Thoracic aorta (tissue), 2 donors: ENCODE measurements at places on chromosomes 11 and 22. TPM values are rescaled to one million over a fixed set of nuclear protein-coding genes. Genes with fewer than 3 reads are reported as not detected.

Gene MS4A15
- not detected for total RNA-seq

Gene FXYD6
- 17.8 TPM for total RNA-seq

Gene IRAG1
- 393 TPM for total RNA-seq

Gene CFAP300
- total RNA-seq = 3.3 TPM

Gene THRSP
- total RNA-seq = not detected

Gene SCN3B
- total RNA-seq = 0.35 TPM

Gene TH
- total RNA-seq = not detected

Gene OR8G5
- total RNA-seq = not detected

Gene SCGB1A1
- total RNA-seq = not detected

Gene SCGB2A2
- not detected for total RNA-seq

Gene H19
- total RNA-seq = 85.8 TPM

Gene C22orf42
- not detected for total RNA-seq

Gene KRTAP5-1
- total RNA-seq = not detected

Gene VWCE
- total RNA-seq = 2.3 TPM

Gene NDUFC2
- total RNA-seq = 62.0 TPM
